Daoy (cell line): ENCODE measurements at places on chromosomes 7 and 10. TPM values are rescaled to one million over a fixed set of nuclear protein-coding genes. Genes with fewer than 3 reads are reported as not detected.
A peak's percentile ranks its signal among the peaks of the same experiment; 100 is the strongest.

GRCh38 chr10:67629461-67629971 is 66.5 kb downstream of the CTNNA3 start:
- peak; percentile 1 for DNase-seq

GRCh38 chr10:75971402-75972211 is 540.2 kb downstream of the LRMDA start:
- peak; percentile 47 for DNase-seq

DNA sequence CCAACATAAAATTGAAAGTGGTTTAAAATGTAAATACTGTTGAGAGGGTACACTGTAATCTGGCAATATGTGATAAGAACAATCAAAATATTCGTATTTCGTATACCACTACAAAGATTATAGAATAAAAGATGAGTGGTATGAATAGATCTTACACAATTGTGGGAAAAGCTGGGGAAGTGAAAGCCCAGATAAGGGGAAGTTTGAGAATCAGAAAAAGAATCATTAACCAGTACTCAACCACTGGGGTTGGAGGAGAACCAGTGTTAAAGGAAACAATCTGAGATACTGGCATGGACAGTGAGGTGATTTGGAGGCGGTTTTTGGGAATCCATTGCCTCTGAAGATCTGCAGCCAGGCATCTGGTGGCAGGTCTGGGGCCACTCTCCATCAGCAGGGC is 59.7 kb upstream of the CDK14 start:
- no peak for DNase-seq

DNA sequence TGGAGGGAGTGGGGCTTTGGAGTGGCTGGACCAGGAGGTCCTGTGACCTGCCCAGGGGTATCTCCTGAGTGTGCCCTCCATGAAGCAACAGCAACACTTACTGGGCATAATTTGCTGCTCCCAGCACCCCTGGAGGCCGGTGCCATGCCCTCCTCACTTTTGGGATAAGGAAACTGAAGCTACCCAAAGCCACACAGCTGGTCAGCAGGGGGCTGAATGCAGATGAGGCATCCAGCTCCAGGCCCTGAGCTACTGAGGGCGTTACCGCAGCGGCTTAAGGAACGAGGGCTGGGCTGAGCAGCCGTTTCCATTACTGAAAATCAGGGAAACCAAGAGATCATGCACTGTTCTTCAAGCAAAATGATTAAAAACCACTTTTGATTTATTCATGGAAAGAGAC is 408.9 kb downstream of the GLRX3 start:
- no peak for DNase-seq

DNA sequence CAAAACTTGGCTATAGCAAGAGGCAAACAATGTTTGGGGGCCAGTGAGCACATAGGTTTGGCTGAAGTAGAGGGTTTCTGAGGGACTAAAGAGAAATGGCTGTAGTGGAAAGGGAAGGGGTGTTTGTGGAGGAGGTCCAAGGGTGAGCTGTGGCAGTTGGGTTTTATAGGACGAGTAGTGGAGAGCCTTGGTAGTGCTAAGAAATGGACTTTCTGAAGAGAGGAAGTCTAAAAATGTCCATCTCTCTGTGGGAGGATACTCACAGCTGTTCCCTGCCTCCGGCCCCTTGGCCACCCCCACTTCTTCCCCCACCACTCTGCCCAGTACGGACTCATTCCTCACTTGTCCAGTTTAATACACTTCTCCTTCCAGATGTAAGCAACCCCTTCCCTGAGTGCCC is 64.3 kb downstream of the ZNF22 start:
- DNase-seq = no peak

DNA sequence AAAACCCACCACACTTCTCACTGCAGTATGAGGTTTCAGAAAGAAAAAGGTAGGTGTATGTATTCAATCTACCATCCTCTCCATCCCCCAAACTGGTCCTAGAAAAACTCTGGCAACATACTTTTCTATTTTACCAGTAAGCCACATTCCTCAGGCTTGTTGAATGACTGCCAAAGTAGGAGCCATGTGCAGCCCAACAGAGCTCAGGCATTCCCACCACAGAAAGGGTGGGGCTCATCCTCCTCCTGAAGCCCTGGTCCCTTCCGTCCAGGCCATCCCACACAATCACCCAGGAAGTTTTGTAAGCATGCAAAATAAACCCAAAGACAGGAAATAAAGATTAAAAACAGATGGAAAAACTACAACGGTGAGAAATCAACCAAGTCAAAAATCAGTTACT is 57.2 kb downstream of the MAD1L1 start:
- DNase-seq = peak; percentile 90

- no peak for DNase-seq
Measured at GRCh38 chr10:5381187-5381586, 16.4 kb downstream of the UCN3 start.

- DNase-seq = no peak
Measured at GRCh38 chr10:131698986-131699385, 201.8 kb upstream of the PPP2R2D start.

DNA sequence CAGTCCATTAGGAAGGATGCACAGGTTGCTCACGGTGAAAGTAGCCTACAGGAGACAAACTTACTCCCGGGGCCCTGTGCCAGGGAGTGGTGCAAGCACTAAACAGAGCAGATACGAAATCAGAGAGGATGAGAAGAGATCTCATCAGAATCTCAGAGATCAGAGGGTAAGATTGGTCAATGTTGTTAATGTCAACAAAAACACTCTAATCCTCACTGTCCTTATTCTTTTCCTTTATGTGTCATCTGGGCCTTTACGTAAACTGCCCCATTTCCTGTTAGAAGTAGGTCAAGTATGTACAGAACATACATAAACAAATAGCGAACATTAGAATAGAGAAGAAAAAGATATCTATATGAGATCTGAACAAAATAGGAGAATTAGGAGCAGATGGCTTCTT is 163.1 kb downstream of the PPP1R17 start:
- DNase-seq = no peak

DNA sequence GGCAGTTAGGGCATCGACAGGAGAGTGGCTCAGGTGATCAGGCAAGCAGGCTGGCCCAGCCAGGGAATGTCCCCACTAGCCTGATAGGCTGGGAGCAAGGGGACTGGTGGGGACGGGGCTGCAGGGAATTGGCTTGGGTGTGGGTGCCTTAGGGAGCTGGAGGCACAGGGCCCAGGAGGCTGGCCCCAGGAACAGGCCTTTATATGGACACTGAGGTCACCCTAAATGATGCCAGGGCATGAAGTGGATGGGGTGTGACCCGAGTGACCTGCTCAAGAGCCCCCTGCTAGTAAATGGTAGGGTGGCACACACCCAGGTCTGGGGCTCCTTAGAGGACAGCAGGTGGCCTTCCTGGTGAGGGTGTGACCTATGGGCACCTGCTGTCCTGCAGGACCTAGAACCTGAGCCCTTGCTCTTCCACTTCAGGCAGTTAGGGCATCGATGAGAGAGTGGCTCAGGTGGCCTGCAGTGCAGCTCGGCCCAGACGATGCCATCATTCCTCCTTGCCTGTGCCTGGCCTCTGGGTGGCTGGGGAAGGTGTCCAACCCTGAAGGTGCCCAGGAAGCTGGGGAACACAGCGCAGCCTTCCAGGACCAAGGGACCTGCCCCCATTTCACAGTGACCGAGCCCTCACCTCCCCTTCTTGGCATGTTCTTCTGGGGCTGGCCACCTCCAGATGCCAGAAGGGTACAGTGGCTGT is 51.7 kb upstream of the LEP start:
- no peak for DNase-seq

DNA sequence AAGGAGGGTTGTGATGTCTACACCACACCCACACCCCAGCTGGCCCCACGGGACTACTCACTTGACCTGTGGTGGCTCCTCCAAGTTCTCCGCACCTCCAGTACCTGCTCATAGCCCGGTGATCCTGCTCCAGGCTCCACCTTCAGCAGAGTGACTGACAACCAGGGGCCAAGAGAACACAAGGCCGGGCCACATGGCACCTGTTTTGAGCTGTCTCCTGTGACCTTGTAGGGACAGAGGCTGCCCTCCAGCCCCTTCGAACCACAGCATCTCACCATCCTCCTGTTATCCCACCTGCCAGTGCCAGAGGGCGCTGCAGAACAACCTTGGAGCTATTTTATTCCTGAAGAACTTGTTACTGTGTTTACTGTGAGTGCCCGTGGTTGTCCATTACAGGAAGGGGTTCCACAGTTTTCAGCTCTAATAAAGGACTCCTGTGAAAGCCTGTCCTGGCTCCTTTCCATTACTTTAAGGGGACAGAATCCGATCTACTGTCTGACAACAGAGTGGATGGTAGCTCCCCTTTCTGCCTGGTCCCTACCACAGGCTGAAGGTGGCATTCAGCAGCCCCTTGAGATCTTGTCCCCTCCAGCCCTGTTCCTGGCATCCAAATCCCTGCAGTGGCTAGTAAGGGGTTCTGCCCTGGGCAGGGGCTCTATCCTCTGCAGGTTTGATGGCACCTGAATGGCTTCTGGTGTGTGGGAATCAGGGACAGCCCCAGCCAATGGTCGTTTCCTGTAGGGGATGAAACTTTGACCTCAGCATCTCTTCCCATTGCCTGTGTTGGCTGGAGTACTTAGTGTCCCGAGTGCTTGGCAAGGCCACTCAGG is 50.8 kb downstream of the C10orf120 start:
- DNase-seq = peak; percentile 35

DNA sequence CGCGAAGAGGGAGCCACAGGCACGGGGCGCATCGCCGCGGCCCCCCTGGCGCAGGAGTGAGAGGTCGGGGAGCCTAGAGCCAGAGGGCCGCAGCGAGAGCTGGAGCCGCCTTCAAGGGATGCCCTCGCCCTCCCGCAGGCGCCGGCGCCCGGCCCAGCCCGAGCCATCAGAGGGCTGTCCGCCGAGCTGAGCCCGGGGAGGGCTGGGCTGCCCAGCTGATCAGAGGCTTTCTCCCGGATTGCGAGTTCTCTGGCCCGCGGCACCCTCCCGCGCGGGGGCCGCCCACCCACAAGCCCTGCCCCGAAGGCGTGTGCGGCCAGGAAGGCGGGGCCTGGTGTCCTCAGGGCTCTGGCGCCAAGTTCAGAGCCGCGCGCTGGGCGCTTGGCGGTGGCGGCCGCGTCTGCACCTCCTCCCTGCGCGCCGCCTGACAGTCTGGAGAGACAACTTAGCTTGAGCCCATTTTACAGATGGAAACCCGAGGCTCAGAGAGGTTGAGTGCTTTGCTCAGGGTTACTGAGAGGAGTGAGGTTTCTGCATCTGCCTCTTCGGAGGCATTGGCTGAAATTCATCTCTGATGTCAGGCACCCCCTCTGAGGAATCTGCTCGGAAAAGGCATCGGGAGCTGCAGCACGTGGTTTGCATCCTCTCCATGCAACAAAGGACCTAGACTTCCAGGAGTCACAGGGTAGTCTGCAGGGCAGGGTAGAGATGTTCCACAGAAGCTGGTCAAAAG is 3.8 kb upstream of the ANTXRL start:
- peak; percentile 77 for DNase-seq

- peak; percentile 79 for DNase-seq
Measured at GRCh38 chr7:151249732-151250072, 1.2 kb upstream of the SMARCD3 start.

DNA sequence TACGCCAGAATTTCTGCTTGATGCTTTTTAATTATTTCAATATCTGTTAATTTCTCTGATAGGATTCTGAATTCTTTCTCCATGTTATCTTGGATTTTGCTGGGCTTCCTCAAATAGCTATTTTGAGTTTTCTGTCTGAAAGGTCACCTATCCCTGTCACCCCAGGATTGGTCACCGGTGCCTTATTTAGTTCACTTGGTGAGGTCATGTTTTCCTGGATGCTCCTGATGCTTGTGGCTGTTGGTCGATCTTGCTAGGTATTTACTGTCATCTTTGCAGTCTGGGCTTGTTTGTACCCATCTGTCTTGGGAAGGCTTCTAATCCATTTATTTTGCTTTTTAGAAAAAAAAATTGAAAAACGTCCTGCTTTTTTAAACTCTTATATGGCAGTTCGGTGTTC is 11.2 kb upstream of the PRKAR1B start:
- no peak for DNase-seq

DNA sequence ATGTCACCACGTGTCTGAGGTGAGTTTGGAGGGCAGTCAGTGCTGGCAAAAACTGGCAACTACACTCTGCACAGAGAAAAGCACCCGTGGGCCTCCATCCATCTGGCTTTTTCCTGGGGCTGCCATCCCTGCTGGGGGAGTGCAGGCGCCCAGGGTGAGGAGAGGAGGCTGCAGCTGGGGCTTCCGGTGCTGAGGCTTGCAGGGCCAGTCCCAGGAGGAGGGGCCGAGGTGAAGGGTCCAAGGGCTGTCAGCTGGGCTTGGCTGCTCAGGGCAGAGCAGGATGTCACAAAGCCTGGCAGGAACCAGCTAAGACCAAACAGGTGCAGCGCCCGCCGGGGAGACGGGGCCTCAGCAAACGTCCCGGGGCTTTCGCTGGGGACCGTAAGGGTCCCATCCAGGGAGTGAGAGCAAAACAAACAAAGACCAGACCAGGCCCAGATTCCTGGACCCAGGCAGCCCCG is 77.2 kb downstream of the CFAP46 start:
- no peak for DNase-seq

- DNase-seq = no peak
Measured at GRCh38 chr7:137306748-137307147, 36.8 kb downstream of the PTN start.

GRCh38 chr10:7773845-7774801 is 13.7 kb downstream of the KIN start:
- no peak for DNase-seq

DNA sequence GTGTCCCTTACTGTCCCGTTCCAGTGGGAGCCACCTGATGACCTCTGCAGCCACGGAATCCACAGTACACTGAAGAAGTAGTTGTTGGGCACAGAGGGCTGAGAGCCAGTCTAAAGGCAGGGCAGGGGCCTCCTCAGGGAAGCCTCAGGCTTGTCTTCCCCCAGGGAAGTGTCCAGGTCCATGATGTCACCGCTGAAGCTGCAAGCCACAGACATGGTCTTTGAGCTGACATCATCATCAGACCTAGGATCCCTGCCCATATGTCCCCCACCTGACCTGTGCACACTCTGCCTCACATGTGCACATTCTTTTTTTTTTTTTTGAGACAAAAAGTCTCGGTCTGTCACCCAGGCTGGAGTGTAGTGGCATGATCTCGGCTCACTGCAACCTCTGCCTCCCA is 38.4 kb upstream of the ELFN1 start:
- DNase-seq = no peak

- DNase-seq = no peak
Measured at GRCh38 chr7:73741600-73741999, 3.0 kb upstream of the ABHD11 start.

ING3 gene
- 23.7 and 33.1 TPM in 2 replicates for total RNA-seq

ZNF467 gene
- total RNA-seq = 0.34 and 0.80 TPM in 2 replicates

PDLIM1 gene
- 17.7 and 21.9 TPM in 2 replicates for total RNA-seq

CAMK2B gene
- 0.06 TPM in 1 of 2 replicates, not detected in the other for total RNA-seq

VAX1 gene
- 1.0 and 2.3 TPM in 2 replicates for total RNA-seq

METTL27 gene
- total RNA-seq = 0.48 and 2.3 TPM in 2 replicates

LAMB1 gene
- 157 and 179 TPM in 2 replicates for total RNA-seq

CCDC6 gene
- 12.4 and 13.7 TPM in 2 replicates for total RNA-seq

IGFBP3 gene
- 201 and 265 TPM in 2 replicates for total RNA-seq

MARVELD1 gene
- total RNA-seq = 9.9 and 16.8 TPM in 2 replicates

GIMAP1 gene
- total RNA-seq = under 0.01 TPM in 1 of 2 replicates, not detected in the other

INSYN2A gene
- total RNA-seq = 0.24 TPM in 1 of 2 replicates, not detected in the other

NXPH1 gene
- not detected in 2 replicates for total RNA-seq

ZNF804B gene
- not detected in 2 replicates for total RNA-seq
